Activated CD8-positive, alpha-beta T cell treated with anti-CD3 and anti-CD28 coated beads for 36 hours (primary cell): ENCODE measurements at places on chromosomes 5 and 9.

- DNase-seq, result no peak
Measured at GRCh38 chr9:19271081-19271480, 40.6 kb downstream of the DENND4C start.

GRCh38 chr5:66744040-66744439 lies 147.8 kb downstream of the MAST4 start:
- DNase-seq, result peak; percentile 8

DNA sequence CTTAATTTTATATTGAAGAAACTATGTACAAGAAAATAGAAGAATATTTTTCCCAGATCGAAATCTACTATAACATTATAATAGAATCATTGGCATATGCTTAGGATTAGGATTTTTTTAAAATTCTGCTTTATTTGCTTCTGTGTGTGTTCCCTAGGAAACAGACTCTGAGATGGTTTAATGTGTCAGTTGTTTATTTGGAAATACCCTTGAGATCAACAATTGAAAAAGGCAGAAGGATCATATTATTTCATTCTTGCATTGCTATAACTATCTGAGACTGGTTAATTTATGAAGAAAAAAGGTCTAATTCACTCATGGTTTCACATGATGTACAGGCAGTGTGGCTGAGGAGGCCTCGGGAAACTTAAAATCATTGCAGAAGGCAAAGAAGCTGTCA lies 622.6 kb downstream of the PRR16 start:
- DNase-seq, result no peak

- DNase-seq, result no peak
Measured at GRCh38 chr5:180820788-180821321, 18.2 kb upstream of the MGAT1 start.

DNA sequence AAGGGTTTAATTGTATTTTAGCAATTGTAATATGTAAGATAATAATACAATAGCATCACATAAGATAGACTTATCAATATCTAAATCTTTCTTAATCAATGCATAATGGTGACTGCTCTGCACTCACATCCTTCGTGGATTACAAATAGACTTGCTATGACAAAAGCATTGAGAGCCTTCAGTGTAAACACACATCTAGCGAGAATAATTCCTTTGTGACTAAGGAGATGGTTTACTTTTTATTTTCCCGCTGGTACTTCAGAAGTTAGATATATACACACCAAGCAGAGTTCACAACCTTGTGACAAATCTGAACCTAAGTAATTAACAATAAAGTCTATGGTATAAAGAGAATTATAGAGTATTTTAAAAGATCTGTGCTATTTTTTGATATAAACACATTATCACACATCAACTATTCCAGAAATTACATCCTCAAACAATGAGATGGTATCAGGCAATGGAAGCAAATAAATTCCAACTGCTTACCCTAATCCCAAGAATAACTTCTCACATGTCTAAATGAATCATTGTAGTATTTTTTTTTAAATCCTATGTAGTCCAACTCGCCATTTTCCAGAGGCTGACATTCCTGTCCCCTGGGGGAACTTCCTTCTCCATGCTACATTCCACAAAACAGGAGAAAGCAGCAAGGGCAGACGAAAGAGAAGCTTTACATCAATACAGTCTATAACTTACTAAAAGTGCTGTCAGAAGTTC lies 51.2 kb downstream of the MAPKAP1 start:
- DNase-seq, result no peak

GRCh38 chr5:61860978-61861377 lies 445.0 kb upstream of the KIF2A start:
- no peak for DNase-seq

DNA sequence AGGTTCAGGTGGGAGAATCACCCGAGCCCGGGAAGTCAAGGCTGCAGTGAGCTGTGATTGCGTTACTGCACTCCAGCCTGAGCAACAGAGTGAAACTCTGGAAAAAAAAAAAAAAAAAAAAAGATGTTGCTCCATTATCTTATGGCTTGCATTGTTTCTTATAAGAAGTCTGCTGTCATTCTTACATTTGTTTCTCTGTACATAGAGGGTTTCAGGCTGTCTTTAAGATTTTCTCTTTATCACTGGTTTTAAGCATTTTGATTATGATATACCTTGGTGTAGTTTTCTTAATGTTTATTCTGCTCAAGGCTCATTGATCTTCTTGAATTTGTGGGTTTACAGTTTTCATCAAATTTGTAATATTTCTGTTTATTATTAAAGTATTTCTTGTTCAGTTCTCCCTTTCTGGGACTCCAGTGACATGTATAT lies 35.2 kb downstream of the MVB12B start:
- DNase-seq, result no peak

GRCh38 chr5:86546044-86546443 lies 71.7 kb upstream of the COX7C start:
- DNase-seq, result no peak

DNA sequence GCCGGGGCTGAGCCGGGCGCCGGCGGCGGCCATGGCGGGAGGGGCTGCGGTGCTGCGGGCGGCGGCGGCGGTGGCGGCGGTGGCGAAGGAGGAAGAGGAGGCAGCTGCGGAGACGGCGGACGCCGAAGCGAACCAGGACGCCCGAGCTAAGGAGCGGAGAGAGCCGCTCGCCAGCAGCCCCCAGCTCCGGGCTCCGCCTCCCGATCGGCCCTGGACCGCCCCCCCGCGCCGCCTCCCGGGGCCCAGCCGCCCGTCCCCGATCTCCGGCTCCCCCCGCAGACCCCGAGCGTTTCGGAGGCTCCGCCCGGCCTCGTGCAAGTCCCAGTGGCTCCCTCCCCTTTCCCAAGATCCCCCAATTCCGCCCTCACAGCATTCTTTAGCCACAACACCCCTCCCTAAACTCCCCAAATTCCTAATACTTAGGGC lies at the start of gene ASTN2:
ASTN2 (minus strand) TSS at position 152 of the 426 bp plus-strand sequence; CDS start at position 33, 119 bp downstream.
- DNase-seq, result no peak

- peak; percentile 71 for DNase-seq
Measured at GRCh38 chr9:36995927-36996705, 38.0 kb downstream of the PAX5 start.

DNA sequence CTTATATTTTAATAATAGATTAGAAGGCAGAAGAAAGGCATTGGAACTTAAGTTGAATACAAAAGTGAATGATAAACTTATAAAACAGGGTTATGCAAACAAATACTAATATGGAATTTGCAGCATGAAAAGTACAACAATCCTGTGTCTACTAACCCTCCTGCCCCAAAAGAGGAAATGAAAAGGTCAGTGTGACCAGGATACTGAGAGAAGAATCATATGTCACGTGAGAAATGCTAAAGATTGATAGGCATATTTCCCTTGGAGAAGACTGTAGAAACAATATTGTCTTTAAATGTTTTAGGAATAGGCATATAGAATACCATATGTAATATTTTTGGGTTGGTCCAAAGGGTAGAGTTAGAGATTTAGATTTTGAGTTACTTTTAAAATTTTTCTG lies 3.8 kb downstream of the WDR36 start:
- DNase-seq, result no peak

- DNase-seq, result no peak
Measured at GRCh38 chr5:170503990-170504596, at the start of gene KCNIP1. KCNIP1 (plus strand) TSS chr5:170504020.

- no peak for DNase-seq
Measured at GRCh38 chr5:102866237-102866600, 111.1 kb downstream of the PAM start.

DNA sequence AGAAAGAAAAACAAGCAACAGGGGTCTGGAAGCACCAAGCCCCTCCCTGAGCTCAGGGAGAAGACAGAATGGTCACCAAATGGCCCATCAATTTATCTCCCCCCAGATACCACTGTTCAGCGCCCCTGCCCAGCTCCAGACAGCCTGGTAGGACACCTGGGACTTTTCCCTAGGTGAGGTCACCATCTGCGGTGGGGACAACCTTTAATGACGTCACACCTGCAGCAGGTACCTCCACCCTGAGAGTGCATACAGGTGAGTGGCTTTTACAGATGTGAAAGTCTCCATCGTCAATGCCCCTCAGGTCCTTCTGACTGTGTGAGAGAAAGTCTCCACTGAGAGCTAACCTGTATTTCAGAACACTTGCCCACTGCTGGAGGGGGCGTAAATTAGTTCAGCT lies 34.3 kb upstream of the LAMC3 start:
- DNase-seq, result no peak

GRCh38 chr9:137531099-137531765 lies 19.0 kb downstream of the PNPLA7 start:
- DNase-seq, result no peak

GRCh38 chr9:21205204-21205603 lies 1.7 kb downstream of the IFNA10 start:
- DNase-seq, result no peak

DNA sequence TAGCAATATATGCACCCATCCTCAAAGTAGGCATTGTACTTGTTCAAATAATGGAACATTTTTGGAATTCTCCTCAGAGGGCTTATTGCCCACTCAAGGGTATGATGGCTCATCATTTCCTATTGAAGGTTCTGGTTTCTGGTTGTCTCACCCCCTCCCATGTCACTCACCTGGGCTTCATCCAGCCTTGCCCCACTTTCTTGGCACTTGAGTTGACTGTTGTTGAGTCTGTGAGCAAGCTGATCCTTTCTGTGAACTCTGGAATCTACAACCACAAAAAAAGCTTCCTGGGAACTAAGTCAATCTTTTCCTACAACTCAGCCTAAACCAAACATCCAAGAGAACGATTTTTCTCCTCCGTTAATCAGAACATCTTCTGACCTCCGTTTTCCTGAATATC lies 73.9 kb upstream of the ANKH start:
- DNase-seq, result no peak

- DNase-seq, result no peak
Measured at GRCh38 chr9:78919701-78920100, 622.8 kb downstream of the PSAT1 start.

GRCh38 chr9:34267660-34268059 lies 61.4 kb downstream of the KIF24 start:
- DNase-seq, result no peak

DNA sequence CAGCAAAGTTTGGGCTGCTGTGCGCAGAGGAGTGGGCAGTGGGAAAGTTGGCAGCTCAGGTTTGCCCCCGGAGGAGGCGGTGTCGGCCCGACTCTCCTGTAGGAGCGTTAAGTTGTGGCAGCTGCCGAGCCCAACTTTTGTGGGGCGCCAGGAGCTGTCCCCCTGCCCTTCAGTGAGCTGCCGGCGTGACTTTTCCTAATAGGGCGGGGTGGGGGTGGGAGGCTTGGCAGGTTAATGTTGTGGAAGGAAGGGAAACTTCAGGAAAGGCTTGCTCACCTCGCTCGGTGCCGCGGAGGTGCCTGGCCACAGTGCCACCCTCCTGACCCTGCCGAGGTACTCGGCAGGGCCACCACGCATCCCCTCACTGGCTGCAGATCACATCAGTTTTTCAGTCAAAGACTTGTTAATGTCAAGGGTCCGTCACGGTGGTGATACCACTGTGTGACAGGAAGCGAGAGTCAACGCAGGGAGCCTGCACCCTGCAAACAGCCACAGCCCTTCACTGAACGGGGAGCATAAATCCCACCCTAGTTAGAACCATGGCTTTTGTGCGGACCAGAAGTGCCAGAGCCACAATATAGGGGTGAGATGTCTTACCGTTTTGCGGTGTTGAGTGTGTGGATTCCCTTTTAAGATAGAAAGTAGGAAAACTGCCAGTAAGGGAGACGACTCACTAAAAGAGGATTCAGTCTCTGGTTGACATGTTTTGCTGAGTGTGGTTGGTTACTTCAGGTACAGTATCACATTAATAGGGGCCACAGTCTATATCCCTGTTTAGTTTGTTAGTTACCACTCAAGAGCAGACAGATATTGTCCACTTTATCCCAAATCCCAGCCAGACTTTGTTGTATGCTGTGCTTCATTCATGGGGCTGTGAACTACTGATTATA lies 796 bp downstream of the LNPEP start:
- DNase-seq, result peak; percentile 85

- no peak for DNase-seq
Measured at GRCh38 chr9:135201711-135202110, 114.2 kb downstream of the OLFM1 start.

GRCh38 chr9:72978744-72979143 lies 25.9 kb upstream of the ALDH1A1 start:
- DNase-seq, result no peak

DNA sequence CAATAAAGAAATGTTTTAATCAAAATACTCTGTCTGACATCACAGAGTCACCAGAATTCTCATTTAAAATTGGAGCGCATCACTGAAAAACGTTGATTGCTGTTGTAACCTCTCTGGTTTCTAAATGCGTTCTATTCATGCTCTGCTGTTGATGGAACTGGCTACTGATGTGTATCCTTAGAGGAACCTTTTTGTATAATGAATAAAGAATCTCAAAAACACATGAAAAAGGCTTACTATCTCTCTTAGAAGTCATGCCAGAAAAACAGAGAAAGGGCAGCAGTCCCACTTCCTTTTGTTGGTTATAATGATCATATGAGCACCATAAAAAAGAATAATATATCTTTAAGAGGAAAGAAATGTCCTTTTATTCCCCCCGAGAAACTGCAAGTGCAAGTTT lies 615.5 kb downstream of the TLE1 start:
- DNase-seq, result no peak

- DNase-seq, result no peak
Measured at GRCh38 chr9:72207278-72207677, 58.0 kb downstream of the GDA start.

- no peak for DNase-seq
Measured at GRCh38 chr5:150112201-150113046, 26.1 kb upstream of the CSF1R start.

- no peak for DNase-seq
Measured at GRCh38 chr5:41636605-41637004, 126.2 kb upstream of the PLCXD3 start.

DNA sequence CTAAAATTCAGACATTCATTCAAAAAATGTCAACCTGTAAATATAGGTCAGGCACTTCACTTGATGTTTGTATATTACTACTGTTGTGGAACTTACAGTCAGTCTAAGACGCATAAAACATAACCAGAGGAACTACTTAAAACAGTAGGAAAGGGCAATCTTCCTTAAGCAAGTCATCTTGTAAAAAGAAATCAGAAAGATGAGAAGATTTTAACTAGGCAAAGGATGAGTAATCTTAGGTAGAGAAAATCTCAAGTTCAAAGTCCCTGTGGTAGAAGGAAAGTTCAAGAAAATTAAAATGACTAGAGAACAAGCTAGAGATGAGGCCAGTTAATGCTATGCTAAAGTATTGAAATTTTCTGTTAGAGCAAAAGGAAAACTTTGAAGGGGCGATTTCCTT lies 152.4 kb downstream of the RAPGEF6 start:
- no peak for DNase-seq

GRCh38 chr5:1103093-1103492 lies 8.8 kb downstream of the SLC12A7 start:
- no peak for DNase-seq

GRCh38 chr9:12748016-12748415 lies 26.8 kb upstream of the LURAP1L start:
- no peak for DNase-seq
